ENCODE measurements at places on chromosomes 5 and 9.

DNA sequence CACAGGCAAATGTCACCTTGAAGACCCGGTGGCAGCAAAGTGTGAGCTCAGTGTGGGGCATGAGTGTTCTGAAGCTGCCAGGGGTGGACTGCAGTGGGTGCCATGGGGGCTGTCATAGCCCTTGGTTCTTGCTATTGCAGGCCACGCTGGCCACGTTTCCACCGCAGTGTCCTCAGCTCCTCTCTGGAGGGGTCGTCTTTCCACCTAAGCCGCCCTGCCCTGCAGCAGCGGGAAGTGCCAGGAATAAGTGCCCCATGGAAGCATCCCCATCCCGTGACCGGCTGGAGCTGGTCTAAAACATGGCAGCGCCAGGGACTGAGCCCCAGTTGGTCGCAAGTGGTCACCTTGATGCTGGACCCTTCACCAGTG lies 6.9 kb downstream of the OBP2B start:
- no peak for DNase-seq

DNA sequence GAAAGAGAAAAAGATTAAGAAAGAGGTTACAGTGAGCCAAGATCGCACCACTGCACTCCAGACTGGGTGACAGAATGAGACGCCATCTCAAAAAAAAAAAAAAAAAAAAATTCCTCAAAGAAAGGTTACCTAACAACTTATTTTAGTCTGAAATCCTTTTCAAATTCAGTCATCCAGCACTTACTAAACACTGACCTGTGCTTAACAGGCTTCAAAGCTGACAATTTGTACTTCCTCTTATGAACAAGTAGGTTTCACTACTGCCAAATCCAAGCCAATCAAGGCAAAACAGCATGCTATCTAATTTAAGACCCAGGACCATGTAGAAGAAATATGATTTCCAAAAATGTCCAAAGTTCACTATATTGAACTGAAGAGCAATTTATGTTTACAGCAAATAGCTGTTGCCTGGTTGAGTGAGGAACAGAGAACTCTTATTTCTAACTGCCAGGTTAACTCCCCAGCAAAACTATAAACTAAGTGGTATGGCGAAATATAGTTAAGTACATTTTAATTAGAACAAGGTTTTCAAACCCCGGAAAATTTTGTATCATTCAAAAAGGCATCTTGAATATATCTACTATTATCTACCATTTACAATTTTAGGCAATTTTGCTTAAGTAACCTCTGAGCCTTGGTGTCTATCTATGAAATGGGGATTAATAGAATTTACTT lies 13.4 kb downstream of the PWWP2A start:
- peak; percentile 61 for DNase-seq

DNA sequence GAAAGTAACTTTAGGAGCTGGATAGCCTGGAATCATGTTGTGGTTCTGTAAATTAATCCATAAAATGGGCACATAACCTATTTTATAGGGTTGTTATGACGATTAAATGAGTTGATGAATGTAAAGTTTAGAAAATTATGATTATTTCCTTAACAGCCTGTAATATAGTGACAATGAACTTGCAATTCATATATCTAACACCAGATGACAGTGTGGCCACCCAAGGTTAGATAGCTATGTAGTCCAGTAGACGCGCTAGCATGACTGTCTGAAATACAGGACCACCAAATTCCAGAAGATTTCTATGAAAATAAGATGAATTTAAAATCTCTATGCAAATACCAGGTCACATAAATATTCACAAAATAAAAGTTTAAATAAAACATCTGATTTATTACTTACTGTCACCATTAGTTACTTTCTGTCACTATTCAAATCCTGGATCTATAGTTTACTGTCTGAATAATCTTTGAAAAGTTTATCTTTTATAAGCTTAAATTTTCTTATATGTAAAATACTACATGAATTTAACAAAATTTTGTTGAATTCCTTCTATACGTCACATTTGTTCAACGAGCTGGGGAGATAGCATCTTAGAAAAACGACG lies 26.1 kb upstream of the MACIR start:
- DNase-seq = peak; percentile 55

DNA sequence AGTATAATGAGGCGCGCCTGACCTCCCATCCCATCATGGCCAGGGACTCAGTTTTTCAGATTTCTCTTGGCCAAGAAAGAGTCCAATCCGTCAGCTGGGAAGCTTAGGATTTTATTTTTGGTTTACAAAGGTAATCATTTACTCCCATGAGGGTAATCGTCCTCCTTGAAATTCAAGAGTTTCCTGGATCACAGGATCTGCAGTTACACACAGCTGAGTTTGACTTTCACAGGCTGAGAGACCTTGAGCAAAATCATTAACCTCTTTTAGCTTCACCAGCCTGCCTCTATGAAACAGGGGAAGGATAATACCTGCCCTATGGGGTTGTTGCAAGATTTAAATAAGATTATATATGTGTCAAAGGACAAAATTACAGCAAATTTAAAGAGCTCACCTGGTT lies 15.4 kb upstream of the AK3 start:
- no peak for DNase-seq

DNA sequence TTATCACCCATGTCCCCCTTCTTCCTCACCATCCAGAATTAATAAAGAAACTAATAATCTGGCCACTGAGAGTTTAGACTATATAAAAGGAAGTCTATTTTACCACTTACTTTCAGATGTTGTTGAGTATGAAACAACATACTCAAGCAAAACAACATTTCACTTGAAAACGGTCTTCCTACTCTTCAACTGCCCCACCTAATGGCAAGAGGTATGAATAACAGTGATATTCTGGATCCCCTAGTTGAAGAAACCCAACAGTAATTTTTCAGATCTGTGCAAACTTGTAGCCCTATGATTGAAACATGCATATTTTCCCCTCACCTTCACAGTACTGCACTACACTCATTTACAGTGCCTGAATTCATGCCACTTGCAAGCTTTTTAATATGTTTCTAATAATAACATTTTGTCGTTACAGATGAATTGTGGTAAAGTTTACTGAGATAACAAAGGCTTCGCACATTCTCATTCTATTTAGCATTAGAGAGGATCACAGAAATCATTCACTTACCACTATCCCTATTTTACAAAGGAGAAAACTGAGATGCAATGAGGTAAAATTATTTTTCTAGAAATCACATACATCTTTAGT lies 267.9 kb upstream of the PDE4D start:
- peak; percentile 41 for DNase-seq

- peak; percentile 90 for DNase-seq
Observed at GRCh38 chr9:613771-614347, 227.6 kb upstream of the DMRT1 start.

GRCh38 chr9:81083067-81083466 lies 606.3 kb downstream of the TLE1 start:
- DNase-seq = peak; percentile 8

DNA sequence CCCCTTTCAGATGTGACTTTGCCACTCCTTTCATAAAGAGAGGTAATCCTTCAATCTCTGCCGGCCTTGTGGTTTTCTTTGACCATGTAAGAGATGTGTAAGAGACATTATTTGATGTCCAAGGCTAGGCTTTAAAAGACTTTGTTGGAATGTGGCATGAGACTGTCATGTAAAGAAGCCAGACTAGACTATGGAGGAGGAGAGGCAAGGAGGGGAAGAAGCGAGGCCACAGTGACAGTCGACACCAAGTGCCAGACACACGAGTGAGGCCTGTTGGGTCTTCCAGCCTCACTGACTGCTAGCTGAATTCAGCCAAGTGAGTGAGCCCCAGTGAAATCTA lies 1013.3 kb downstream of the MAT2B start:
- DNase-seq = no peak

DNA sequence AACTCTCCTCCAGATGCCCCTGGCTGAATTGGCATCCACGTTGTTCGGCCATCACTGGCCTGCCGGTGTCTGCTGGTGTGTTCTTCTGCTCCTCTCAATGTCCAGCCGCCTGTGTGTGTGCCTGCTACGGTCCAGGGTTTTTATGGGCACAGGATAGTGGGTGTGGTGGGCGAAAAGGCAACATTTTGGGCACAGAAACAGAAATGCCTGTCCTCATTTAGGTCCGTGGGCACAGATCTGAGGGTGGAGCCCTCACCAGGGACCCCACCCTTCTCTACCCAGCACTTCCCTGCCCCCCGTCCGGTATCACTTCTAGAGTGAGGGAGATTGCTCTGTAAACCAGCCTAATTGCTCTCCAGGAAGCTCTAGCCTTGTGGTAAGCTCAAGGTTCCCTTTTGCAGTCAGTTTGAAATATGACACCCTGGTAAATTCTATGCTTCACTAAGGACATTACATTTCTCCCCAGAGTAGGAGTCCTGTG lies 410.1 kb downstream of the MAT2B start:
- DNase-seq = peak; percentile 14

DNA sequence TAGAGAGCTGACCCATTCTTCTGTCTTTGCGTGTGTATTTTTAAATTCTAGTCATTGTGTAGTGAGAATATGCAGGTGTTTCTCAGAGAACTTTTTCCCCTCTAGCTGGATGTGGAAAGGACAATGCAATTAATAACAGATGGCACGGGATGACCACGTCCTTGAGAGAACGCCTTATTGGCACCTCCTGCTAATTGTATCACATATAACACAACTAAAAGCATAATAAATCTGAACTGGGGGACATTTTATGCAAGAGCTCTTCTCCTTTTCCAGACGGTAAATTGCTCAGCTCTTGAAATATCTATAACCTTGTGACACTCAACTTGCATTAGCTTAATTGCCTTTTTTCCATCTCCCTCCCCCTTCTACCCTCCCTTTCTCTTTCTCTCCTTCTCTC lies 62.9 kb upstream of the IZUMO3 start:
- no peak for DNase-seq

DNA sequence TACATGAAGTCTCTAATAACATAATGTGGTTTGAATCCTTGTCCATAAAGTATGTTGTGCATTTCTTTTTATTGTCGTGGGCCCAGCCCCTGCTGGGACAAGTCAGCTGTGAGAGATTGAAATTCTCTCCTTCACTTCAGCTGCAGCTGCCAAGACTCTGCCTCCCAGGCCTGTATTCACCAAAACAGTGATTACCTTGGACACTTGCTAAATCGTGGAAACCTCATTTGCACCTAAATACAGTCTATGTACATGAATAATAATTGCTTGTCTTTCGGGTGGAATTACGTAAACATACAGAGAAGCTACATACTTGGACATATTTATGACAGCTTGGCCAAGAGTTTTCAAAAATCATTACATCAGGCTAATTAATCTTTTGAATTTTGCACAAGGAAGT lies 898.5 kb upstream of the SEMA6A start:
- DNase-seq = no peak

- DNase-seq = no peak
Observed at GRCh38 chr9:92724528-92725265, 39.9 kb downstream of the BICD2 start.

GRCh38 chr5:113632996-113633395 lies 119.5 kb downstream of the YTHDC2 start:
- DNase-seq = peak; percentile 64

GRCh38 chr5:150141544-150142184 lies 14.0 kb downstream of the PDGFRB start:
- no peak for DNase-seq

DNA sequence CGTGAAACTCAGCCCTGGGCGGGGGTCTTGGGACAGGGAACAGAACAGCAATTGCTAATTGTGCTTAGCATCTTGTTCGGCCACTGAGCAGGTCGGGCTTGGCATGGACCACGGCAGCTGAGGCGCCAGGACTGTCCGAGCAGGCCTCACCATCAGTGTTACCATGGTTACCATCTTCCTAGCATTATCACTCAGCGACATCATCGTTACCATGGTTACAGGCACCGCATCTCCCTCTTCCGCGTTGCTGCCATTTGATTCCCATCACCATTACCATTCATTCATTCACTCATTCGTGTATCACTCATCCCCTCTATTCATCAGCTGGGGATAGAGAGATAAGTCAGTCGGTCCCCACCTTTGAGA lies 81.0 kb upstream of the ZBTB43 start:
- DNase-seq = no peak

DNA sequence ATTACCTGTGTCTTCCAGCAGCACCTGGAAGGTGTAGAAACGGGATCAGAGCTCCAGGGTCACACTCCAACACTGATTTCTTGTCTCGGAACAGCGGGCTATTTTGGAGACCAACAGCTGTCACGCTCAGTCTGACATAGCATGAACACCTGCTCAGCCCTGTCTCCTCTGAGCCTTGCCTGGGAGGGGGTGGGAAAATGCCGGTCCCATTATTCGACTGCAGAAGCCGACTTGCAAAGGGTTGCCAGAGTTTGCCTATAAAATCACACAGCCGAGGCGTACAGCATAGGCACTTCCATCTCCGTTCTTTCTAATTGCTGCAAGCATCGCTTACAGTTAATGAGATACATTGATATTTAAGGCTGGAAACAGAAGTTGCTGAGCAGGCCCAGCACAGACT lies 300.8 kb upstream of the MSX2 start:
- no peak for DNase-seq

DNA sequence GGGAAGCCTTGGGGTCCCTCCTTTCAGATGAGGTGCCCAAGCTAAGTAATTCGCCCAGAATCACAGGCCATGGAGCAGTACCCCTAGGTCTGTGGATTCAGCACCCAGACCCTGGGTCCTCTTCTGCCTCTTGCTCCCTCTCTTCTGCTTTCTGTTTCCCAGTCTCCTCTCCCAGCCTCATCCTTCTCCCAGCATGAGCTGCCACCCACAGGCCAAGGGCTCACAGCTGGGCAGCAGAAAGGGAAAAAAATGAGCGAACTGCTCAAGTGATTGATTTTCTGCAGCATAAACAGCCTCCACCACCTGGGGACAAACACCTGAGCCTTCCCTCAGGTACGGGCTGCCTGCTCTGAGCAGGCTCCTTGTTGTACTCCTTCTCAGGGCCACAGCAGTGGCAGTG lies 113.9 kb upstream of the SAP30L start:
- no peak for DNase-seq

DNA sequence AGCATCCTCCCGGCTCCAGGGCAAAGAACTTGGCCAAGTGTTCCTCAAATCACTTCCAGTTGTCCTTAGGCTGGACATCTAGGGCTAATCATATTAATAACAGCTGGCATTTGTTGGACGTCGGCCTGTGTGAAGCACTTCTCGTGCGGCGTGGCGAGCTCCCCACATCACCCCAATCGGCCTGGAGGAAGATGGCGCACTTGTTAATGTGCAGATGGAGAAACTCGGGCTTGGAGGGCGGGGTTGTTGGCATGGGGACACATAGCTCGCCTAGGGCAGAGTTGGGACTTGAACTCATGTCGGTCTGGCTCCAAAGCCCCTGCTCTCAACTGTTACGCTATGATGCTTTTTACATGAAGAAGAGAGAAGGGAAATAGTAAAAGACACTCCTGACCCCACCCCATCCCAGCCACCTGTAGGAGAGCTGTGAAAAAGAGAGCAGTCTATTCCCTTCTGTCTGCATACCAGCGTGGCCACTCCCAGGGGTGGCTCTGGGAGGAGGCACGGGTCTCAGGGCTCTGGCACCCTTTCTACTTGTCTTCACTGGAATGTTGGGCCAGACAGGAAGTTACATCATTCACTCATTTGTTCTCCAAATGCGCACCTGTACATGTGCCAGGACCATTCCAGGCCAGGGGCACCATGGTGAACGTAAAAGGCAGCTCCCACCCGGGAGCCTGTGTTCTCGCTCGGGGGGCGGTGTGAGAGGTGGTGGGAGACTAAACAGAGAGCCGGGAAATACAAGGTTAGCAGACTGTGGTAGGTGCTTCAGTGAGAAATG lies 12.8 kb upstream of the NUP214 start:
- no peak for DNase-seq

- DNase-seq = no peak
Observed at GRCh38 chr5:52710310-52710971, 77.3 kb upstream of the ITGA1 start.

GRCh38 chr5:77947041-77947428 lies 170.9 kb upstream of the TBCA start:
- DNase-seq = no peak

- no peak for DNase-seq
Observed at GRCh38 chr5:154743812-154744211, 11.4 kb upstream of the LARP1 start.
